Regular cardiac myocyte (primary cell): ENCODE measurements at places on chromosomes 12 and 14. TPM values are rescaled to one million over a fixed set of nuclear protein-coding genes. Genes with fewer than 3 reads are reported as not detected.

The KCNMB4 gene
- 1.9 and 5.1 TPM in 2 replicates for total RNA-seq

The USP44 gene
- total RNA-seq = 0.58 and 1.1 TPM in 2 replicates

The MEG3 gene
- total RNA-seq = 30.7 and 112 TPM in 2 replicates

The COX8C gene
- not detected in 2 replicates for total RNA-seq

The INHBC gene
- total RNA-seq = not detected in 2 replicates

The OR6C4 gene
- not detected in 2 replicates for total RNA-seq

The PRB2 gene
- total RNA-seq = not detected in 2 replicates

The SAMD15 gene
- total RNA-seq = 2.5 and 4.2 TPM in 2 replicates

The IL26 gene
- under 0.01 TPM in 1 of 2 replicates, not detected in the other for total RNA-seq

The CRACR2A gene
- total RNA-seq = 8.2 and 10.7 TPM in 2 replicates

The OAS2 gene
- total RNA-seq = 2.3 and 3.1 TPM in 2 replicates

The WDR89 gene
- total RNA-seq = 16.9 and 18.6 TPM in 2 replicates

The ACRBP gene
- under 0.01 TPM in 1 of 2 replicates, not detected in the other for total RNA-seq

The DIO3 gene
- total RNA-seq = not detected in 2 replicates

The PRKD1 gene
- 5.6 and 21.7 TPM in 2 replicates for total RNA-seq

The RAD9B gene
- total RNA-seq = 0.28 and 0.58 TPM in 2 replicates

The FAR2 gene
- 14.4 and 17.4 TPM in 2 replicates for total RNA-seq

The HSP90B1 gene
- 1,507 and 1,591 TPM in 2 replicates for total RNA-seq

The ACSM4 gene
- not detected in 2 replicates for total RNA-seq

The SLC25A3 gene
- total RNA-seq = 497 and 577 TPM in 2 replicates

The CCDC59 gene
- 73.0 and 86.1 TPM in 2 replicates for total RNA-seq

The OR10AD1 gene
- not detected in 2 replicates for total RNA-seq

The EPYC gene
- not detected in 2 replicates for total RNA-seq

The ZBTB42 gene
- total RNA-seq = 1.4 and 1.7 TPM in 2 replicates

The LBHD2 gene
- not detected in 2 replicates for total RNA-seq

The PHLDA1 gene
- 78.9 and 101 TPM in 2 replicates for total RNA-seq

The GPR84 gene
- not detected in 2 replicates for total RNA-seq

The REP15 gene
- total RNA-seq = 2.9 and 3.1 TPM in 2 replicates

The HOMEZ gene
- total RNA-seq = 2.5 and 4.2 TPM in 2 replicates

The SERPINA10 gene
- under 0.01 TPM in 1 of 2 replicates, not detected in the other for total RNA-seq

The ABCB9 gene
- total RNA-seq = 11.0 and 13.8 TPM in 2 replicates

The A2ML1 gene
- total RNA-seq = under 0.01 TPM in 1 of 2 replicates, not detected in the other

The MAP3K9 gene
- total RNA-seq = under 0.01 and 0.38 TPM in 2 replicates

The PDE3A gene
- 23.1 and 31.8 TPM in 2 replicates for total RNA-seq

The BICD1 gene
- total RNA-seq = 12.8 and 18.3 TPM in 2 replicates

The GOLT1B gene
- 97.0 and 109 TPM in 2 replicates for total RNA-seq

The LRP1-AS gene
- total RNA-seq = 0.19 TPM in 1 of 2 replicates, not detected in the other

The CLEC6A gene
- not detected in 2 replicates for total RNA-seq

The AKAP3 gene
- total RNA-seq = 1.2 and 1.4 TPM in 2 replicates

The GRIN2B gene
- total RNA-seq = 0.19 and 0.28 TPM in 2 replicates

The UNC79 gene
- under 0.01 and 0.28 TPM in 2 replicates for total RNA-seq

The LRFN5 gene
- total RNA-seq = 0.19 and 0.28 TPM in 2 replicates

The ARMH4 gene
- total RNA-seq = 0.96 and 5.1 TPM in 2 replicates

The SELPLG gene
- total RNA-seq = 0.85 and 1.3 TPM in 2 replicates

The POU6F1 gene
- total RNA-seq = 1.9 and 2.5 TPM in 2 replicates

The MLEC gene
- total RNA-seq = 165 and 193 TPM in 2 replicates

The OTUB2 gene
- 1.5 and 2.0 TPM in 2 replicates for total RNA-seq

The GPRC5D gene
- total RNA-seq = not detected in 2 replicates

The MSI1 gene
- not detected in 2 replicates for total RNA-seq

The TAS2R14 gene
- 1.5 and 3.7 TPM in 2 replicates for total RNA-seq

The BDKRB1 gene
- 0.38 and 2.5 TPM in 2 replicates for total RNA-seq

The C12orf54 gene
- total RNA-seq = under 0.01 TPM in 1 of 2 replicates, not detected in the other

The ALDH2 gene
- total RNA-seq = 13.0 and 23.7 TPM in 2 replicates

The C12orf50 gene
- not detected in 2 replicates for total RNA-seq

The NPFF gene
- not detected in 2 replicates for total RNA-seq
